ENCODE measurements at places on chromosomes 16 and 17.

DNA sequence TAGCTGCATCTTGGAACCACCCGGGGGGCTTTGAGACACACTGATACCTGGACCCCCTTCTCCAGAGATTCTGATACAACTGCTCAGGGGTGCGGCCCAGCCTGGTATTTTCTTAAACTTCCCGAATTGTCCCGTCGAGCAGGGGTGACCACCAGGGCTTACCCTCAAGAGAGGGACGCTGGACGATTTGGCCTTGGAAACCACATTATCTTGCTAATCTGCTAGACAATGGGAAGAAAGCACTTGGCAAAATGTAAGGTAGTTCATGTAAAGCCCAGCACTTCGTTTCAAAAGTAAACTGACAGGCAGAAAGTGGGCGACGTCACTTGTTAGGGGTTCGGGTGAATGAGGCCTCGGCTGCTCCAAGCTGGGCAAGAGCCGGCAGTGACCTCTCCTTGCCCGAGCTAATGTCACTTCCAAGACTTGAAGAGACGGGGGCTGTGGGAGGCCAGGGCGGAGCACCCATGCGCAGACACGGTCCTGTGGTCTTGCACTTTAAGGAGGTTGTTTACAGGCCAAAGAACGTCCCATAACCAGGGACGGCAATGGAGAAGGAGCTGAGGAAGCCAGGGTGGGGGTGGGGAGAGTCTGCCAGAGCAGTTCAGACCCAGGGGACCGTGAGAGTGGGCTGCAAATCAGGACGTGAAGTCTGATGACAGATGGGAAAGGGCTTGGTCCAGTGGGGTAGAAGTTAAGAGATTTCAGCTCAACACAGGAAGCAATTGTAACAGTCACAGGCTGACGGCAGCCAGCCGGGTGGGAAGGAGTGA is 152.7 kb upstream of the GSE1 start:
- DNase-seq = no peak

GRCh38 chr16:66590322-66590721 is 11.1 kb downstream of the CMTM2 start:
- DNase-seq = no peak

- DNase-seq = no peak
These were observed 129.0 kb downstream of the CDH13 start for GRCh38 chr16:82755570-82756282.

- DNase-seq = no peak
These were observed 199.1 kb upstream of the C17orf78 start for GRCh38 chr17:37176723-37177122.

DNA sequence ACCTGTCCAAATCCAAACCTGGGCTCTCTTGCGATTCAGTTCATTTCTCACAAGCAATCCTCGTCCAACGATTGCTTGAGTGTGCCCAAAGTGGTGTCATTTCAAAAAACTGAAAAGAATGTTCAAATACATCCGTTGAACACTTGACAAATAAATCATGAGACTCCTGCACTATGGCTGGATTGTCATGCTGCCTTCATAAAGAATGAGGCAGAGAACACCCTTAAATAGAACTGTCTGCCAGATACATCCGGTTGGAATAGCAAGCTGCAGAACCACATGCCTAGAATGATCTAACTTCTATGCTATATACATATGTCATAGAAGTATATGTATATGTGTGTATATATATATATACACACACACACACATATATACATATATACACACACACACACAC is 55.4 kb upstream of the HAPSTR1 start:
- DNase-seq = no peak

GRCh38 chr17:51948128-51948527 is 210.4 kb downstream of the CA10 start:
- no peak for DNase-seq

- no peak for DNase-seq
These were observed 5.8 kb downstream of the CMTM3 start for GRCh38 chr16:66610111-66610820.

Measured in activated effector memory CD4-positive, alpha-beta T cell treated with Interleukin-2 at 50 U/mL for 16 hours (primary cell).